ENCODE measurements at places on chromosomes 13 and 19.

DNA sequence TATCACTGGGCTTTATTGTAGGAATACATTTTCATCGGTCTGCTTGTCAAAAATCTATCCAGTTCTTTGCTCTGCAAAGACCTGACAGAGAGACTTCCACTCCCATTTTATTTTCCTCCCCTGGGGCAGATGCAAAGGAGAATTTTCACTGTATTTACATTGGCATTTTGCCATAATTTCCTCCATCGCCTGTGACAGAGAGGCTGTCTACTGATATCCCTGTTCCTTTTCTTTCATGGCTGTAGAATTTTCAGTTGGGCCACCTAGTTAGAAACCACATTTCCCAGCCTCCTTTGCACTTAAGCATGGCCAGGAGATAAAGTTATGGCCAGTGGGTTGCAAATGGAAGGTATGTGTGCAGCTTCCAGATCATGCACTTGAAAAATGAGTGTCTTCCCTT, 89.3 kb downstream of the NUFIP1 start:
- DNase-seq = no peak

DNA sequence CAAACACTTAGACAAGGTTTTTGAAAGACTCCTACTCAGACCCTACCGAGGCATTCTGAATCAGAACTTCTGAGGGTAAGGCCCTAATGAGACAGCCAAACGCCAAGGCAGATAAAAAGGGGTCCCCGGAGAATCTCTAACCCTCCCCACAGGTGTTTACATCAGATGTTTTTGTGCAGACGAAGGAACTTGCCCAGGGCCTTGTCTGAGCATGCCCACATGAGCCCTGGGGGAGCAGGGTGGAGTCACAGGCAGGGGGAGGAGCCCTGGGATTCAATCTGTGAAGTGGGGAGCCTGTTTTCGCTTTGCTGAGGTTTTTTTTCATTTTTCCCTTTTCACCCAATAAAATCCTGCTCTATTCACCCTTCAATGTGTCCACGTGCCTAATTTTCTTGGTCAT, 61.6 kb upstream of the MED4 start:
- no peak for DNase-seq

DNA sequence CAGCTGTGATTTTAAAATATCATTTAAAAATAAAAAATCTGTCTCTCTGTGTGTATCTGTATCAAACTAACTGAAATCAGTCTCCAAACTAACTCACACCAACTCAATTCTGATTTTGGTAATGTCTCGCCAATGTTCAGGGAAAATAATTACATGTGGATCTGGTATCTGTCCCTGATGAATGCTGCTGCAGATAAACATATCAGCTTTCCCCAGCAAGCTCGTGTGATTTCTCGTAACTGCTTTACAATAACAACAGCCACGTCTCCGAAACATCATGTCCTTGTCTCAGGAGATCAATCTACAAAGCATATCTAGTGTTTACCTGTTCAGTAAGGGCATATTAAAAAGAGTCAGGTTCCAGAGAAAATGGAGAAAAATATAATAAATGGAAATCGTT, 129.0 kb downstream of the IRS2 start:
- DNase-seq = no peak

DNA sequence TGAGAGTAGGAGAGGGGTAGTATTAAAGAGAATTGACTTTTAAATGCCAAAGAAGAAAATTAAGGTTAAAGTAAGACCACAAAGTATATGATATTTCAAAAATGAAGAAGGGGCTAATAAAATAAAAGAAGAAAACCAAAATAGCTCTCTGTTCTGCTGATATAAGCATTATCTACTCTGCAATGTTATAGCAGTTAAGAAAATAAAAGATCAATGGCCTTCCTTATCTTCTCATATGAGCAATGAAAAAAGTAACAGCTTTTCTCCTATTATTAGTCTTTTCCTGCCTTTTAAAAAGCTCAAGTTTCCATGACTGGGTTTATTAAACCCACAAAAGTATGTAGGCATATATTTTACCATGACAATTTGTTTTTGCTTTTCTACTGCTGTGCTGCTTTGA, 126.4 kb downstream of the TBC1D4 start:
- no peak for DNase-seq

DNA sequence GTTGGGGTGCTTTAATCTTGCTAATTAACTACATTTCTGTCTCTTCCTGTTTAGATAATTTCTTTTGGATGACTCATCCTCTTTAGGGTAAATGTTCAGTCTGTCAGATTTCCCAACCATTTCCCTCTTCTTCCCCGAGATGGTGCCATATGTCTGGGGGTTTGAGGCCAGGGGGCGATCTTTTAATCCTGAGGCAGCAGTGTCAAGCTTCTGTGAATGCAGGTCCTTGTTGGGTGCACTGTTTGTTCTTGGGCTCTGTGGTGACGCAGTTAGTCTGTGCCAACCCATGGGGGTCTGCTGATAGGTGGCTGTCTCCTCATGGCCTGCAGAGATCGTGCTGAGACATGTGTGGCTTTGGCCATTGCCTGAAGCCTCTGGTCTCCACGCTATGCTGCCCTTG, 420.4 kb downstream of the NDFIP2 start:
- DNase-seq = no peak

DNA sequence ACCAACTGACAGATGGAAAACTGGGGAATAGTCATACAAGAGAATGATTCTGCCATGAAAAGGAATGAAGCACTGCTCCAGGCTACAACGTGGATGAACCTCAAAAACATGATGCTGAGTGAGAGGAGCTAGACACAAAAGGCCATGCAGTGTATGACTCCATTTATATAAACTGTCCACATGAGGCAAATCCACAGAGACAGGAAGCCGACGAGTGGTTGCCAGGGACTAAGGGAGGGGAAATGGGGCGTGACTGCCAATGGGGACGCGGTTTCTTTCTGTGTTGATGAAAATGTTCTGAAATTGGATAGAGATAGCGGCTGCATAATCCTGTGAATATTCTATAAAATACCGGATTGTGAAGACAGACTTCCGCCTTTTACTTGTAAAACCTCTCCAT, 10.2 kb downstream of the SMIM7 start:
- no peak for DNase-seq

DNA sequence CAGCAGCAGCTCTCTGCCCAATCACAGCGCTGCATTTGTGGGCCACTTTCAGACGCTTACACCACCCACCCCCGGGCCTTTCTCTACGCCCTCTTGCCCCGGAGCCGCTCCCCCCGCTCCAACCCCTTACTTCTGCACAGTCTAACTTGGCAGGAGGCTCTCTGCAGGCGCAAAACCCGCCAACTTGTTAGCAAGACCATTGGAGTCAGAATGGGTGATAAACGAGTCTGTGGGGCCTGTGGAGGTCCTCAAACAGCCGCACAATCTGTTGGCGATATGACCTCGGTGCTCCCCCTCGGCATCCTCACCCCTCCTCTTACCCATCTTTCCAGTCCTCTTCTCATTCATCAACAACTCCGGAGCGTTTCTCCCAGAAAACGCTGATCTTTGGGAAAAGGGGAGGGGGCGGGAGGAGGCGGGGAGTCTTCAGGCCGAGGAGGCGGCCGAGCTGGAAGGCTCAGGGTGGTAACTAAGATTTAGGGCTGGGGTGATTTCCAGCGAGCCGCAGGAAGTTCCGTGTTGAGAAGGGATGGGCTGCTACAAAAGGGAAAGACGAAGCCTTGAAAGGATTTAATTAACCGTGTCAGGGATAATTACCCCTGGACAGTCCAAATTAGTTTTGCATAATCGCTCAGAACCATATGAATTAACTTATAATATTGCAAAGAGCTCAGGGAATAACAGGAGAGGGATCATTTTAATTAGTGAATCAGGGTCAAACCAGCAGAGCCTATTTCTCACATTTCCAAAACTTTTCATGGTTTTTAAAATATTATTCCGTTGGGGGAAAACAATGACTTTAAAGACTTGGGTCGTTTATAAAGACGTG, 4.1 kb downstream of the SOX21 start:
- DNase-seq = no peak

DNA sequence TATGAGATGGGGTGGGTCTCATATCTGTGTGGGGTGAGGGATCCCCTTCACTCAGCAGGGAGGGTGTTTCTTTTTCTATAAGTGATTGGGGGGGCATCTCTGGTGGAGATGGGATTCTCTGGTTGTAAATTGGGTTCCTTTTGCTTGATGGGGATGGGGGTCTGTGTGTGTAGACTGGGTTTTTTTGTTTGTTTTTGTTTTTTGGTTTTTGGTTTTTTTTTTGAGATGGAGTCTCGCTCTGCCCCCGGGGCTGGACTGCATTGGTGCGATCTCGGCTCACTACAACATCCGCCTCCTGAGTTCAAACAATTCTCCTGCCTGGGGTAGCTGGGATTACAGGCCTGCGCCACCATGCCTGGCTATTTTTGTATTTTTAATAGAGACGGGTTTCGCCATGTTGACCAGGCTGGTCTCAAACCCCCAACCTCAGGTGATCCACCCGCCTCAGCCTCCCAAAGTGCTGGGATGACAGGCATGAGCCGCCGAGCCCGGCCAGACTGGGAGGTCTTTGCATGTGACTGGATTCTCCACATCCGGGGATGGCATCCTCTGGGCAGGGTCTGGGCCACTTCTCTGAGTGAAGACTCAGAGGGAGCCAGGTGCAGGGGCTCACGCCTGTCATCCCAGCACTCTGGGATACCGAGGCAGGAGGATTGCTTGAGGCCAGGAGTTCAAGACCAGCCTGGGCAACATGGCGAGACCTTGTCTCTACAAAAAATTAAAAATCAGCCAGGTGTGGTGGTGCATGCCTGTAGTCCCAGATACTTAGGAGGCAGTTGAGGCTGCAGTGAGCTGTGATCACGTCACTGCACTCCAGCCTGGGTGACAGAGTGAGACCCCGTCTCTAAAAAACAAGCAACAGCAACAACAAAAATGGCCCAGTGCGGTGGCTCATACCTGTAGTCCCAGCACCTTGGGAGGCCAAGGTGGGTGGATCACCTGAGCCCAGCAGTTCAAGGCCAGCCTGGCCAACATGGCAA, 799 bp downstream of the MYBPC2 start:
- DNase-seq = no peak

DNA sequence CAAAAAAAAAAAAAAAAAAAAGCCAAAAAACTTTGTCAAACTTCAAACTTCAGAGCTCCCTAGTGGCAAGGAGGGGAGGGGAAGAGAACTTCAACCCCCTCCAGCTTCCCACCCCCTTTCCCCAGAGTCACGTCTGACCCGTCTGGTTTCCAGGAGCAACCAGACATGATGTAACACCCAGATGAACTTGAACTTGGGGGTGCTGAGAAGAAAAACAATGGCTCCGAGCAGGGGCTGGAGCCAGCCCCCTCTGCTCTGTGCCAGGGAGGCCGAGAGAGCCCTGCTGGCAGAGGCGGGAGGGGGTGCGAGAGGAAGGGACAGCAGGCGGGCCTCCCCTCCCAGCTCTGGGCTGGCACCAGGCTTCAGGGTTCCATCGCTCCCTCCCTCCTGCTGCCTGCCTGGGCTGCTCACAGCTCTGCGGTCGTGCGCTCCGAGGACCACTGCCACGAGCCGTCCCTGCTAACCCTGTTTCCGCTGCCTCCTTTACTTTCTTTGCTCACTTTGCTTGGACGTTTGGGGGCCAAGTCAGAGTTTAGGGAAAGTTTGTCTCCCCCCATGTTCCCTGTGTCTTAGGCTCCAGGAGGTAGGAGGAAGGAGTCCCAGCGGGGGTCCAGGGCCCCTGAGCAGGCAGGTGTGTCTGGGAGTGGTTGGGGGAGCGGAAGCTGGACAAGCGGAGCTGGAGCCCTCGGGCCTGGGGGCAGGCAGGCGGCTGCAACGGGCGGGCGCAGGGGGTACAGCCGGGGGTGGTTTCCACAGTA, 11.1 kb downstream of the LYL1 start:
- DNase-seq = no peak

DNA sequence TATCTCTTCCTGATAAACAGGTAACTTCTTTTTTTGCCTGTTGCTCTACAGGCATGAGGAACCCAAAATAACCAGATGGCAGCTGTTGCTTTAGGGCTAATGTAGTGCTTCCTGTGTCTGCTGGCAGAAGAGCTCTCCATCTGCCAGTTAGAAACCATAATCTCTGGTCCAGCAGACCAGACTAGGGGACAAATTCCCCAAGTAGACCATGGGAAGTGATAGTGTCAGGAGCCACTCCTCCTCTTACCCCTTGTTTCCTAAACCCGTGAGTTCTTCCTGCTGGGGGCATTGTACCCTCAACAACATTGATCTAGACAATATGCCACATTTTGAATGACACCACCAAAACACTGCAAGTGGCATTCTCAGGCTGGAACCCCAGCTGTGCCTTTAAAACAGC, 135.9 kb downstream of the DLEU7 start:
- DNase-seq = no peak

DNA sequence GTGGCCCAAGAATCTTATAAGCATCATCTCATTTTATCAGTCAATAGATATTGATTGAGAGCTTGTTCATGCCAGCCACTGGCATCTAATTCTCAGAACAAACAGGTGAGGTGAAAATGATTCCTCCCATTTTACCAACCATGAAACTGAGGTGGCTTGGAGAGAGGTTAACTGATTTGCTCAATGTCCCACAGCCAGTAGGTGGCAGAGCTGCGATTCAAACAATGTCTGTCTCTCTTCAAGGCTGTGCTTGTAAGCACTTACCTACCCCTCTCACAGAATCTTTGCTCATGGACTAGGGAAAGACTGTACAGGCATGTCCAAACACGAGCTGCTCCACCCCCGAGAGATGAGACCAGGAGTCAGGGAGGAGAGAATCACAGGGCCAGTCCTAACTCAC, 21.5 kb upstream of the GSX1 start:
- DNase-seq = no peak

GRCh38 chr13:47218611-47219010, 321.8 kb upstream of the HTR2A start:
- DNase-seq = no peak
